NCI-H446 treated with DMSO at 0.1 percent for 48 hours (cell line): ENCODE measurements at places on chromosomes 7 and 10.

GRCh38 chr10:369221-369683 lies 234.0 kb downstream of the ZMYND11 start:
- no peak for DNase-seq

GRCh38 chr7:104643587-104644217 lies 315.3 kb downstream of the LHFPL3 start:
- no peak for DNase-seq

- DNase-seq = peak; percentile 0
Measured at GRCh38 chr10:72812753-72813430, 80.6 kb upstream of the OIT3 start.

DNA sequence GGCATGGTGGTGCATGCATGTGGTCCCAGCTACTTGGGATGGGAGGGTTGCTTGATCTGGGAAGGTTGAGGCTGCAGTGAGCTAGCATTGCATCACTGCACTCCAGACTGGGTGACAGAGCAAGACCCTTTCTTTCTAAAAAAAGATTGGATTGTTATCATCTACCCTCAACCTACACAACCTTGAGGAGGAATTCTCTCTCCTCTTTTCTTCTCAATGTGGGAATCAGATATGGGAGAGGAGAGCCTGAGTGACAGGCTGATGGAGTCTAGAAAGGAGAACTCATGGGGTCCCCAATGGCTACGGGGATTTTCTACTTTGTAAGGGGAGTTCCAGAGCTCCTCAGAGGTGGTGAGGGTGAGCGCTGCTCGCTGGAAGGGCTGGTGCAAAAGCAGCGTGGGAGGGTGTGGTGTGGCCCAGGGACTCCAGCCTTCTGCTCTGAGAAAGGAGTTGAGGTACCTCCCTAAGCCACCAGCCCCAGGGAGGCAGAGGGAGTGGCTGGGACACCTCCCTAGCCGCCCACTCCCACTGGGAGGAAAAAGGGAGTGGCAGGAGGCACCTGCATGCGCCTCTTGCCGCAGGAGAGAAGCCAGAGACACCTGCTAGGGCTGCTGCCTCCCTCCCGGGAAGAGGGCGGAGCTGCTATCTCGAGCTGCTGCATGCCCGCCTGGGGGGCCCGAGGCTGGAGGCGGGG lies 48.4 kb downstream of the GATA3 start:
- DNase-seq = no peak

GRCh38 chr10:14017467-14017866 lies 313.3 kb downstream of the FRMD4A start:
- no peak for DNase-seq

DNA sequence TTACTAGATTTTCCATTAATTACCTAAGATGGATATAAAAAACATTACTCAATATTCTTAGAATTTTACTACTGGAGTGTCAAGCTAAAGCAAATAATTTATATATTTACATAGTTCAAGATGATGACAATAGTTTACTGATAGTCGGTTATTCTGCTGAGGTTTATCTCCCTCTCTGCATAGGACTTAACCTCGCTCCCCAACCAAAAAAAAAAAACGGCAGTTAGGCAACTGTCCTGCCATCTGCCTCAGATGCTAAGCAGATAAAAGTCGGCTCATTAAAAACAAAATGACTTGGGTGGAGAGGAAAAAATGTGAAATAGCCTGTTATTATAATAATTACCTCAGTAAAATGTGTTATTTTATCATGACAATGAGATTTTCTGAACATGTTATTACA lies 14.0 kb upstream of the ITGB8 start:
- DNase-seq = no peak

GRCh38 chr7:137636376-137636775 lies 210.4 kb downstream of the DGKI start:
- no peak for DNase-seq

- no peak for DNase-seq
Measured at GRCh38 chr10:60958892-60959601, 15.1 kb upstream of the RHOBTB1 start.

DNA sequence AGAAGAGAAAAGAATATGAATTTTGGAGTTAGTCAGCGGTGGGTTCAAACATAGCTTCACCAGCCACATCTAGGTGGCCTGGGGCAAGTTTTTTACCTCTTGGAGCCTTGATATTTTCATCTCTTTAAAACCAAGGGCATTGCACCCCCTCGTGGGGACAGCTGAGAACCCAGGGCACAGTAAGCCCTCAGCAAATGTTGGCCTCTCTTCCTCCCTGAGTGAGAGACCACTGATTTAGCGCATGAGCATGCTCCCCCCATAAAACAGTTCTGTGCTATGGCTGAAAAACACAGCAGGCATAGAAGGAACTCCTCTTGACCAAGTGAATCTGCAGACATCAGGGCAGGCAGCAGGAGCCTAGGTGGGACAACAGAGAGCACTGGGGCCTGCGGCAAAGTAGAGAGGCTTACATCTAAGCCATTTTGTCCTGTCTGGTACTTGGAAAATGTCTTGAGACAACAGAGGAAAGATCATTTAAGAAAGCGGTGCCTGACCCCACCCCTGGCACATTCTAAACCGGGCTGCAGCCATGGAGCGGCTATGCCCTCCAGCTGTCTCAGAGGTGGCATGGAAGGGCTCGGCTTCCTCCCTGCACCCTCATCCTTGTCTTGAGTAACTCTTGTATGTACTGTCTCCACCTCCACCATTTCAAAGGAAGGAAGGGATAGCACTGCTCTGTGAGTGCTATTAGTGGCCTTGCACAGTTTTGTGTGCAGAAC lies 94.7 kb downstream of the ARHGAP22 start:
- DNase-seq = no peak

- DNase-seq = no peak
Measured at GRCh38 chr10:45627412-45628048, 45.0 kb downstream of the ZFAND4 start.

GRCh38 chr10:8444630-8445029 lies 390.1 kb downstream of the GATA3 start:
- DNase-seq = no peak

GRCh38 chr10:36638462-36639155 lies 486.8 kb upstream of the ANKRD30A start:
- no peak for DNase-seq

DNA sequence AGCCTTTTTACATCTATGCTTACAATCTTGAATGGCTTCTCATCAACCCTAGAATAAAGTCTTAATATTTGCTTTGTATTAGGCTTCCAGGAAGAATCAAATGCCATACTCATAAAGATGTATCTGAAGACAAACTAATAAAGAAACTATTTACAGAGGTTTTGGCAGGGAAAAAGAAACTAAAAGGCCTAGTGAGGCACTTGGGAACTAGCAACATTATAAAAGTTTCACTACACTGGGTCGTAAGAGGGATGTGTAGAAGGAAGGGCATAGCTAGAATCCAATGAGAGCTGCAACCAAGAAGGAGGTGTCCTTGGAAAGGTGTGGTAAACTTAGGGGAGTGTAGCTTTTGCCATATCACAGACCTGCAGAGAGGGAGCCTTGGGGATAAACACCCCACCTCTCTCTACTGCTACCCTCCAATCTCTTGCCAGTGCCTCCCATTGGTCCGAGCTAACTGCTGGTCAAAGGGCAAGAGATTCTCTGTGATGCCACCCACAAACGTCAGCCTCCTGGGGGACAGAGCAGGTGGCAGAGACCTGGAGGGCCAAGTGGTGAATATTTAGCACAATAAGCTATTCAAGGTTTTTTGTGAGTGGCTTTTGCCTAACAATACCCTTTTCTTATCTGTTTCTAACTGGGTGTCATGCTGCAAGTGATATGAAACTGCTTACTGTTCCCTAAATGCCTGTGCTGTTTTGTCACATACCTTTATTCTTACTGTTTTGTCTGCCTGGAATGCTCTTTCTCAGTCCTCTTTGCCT lies 60.7 kb downstream of the CPED1 start:
- no peak for DNase-seq

GRCh38 chr7:98864731-98865453 lies 4.9 kb downstream of the TMEM130 start:
- DNase-seq = no peak

- DNase-seq = no peak
Measured at GRCh38 chr10:42952931-42953683, 123.8 kb upstream of the RET start.

DNA sequence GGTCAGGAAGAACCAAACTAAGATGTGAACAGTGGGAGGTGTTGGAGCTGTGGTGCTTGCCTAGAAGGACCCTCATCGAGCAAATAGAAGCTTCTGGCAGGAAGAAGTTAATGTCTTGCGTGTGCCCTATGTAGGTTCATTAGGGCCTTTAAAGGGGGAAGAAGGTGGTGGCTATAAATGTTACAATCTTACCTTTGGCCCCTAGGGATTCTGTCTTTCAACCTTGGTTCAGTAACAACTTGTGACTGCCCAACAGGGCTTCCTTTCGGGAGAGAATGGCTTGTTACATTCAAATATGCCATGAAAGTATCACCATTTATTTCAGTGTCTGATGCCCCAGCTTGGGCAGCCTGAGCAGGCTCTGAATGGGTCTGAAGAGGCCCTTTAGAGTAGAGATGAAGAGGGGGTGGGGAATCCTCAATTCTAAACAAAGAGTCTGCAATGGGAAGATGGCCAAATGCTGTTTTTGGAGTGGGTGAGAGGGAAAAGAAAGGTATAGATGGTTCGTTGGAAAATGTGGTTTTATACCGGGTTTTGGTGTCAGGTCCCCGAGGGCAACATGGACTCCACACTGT lies 108.0 kb downstream of the TCF7L2 start:
- no peak for DNase-seq

DNA sequence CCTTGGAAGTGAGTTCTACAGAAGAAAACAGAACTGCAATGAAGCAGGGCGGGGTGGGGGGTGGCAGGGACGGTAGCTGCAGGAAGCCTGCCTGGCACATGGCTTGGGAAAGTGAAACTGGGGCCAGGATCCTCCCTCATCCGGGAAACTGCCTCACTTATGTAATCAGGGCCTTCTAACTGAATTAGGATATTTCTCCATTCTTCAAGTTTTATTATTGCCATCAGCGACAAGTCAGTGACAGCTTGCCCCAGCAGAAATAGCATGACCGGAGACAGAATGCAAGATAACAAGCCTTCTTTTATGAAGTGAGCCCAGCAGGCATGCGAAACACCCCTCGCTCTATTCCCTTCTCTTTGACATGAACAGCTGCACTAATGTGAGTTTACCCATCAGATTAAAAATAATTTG lies 77.5 kb upstream of the CACUL1 start:
- DNase-seq = no peak

DNA sequence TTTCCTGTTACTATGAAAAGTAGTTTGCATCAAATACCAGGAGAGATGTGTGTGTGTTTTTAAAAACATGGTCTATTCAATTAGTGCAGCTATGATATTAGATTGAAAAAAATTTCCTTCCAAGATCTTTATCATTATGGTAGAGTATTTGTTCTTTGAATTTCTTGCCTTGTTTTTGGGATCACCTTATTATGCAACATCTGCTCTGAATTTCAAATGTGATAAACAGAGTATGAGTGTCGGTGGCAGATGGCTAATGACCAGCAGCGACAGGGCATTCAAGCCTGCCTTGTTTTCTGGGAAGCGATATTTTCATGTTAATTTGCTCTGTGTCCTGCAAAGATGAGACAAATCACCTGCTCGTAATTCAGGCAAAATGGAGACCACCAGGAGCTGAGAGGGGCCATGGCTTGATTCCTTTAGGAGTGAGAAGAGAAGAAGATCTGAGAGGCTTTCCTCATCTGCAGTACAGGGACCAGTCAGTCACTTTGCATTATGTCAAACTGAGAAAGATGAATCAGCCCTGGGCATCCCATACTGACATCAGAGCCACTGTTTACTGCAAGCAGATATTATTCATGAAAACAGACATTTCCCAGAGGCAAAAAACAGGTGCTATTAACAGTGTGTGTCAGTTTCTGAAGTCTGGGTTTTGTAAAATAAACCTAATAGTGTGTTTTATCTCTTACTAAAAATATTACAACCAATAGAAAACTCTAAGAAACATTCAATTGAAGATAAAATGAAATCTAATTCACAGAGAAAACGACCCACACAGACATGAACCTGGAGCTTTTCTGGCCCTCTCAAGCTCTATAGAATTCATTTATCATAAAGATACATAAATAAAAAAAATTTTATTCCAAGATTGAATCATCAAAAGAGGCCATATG lies 67.6 kb downstream of the CDK6 start:
- peak; percentile 66 for DNase-seq

GRCh38 chr7:123867225-123867624 lies 22.3 kb downstream of the HYAL4 start:
- DNase-seq = no peak

DNA sequence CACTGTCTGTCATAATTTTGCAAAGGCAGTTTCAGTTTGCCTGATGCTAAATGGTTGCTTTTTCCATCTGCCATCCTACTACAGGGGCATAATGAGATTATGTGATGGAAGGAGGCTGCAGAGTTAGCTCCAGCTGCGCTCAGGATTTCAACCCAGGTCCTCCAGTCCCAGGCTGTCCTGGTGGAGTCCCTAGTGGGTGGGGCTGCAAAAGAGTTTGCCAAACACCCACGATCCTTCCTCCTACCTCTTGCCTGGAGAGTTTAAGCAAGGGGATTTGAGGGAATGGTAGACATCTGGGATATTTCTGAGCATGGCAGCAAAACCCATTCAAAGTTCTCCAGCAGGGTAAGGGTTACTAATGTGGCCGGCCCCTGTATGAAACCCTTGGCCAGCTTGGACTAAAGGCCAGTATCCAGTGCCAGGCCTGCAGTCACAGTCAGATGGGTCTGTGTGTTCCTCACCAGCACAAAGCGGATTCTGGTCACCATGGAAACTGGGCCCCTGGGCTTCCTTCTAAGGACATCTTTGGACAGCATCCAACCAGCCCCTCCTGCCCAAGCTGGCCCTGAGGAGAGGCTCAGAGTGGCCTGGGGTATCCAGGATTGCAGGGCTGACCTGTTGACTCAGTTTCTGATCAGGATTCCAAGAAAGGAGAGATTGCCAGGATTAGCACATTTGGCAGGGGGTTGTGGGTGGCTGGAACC lies 42.7 kb upstream of the CHST3 start:
- DNase-seq = peak; percentile 53

DNA sequence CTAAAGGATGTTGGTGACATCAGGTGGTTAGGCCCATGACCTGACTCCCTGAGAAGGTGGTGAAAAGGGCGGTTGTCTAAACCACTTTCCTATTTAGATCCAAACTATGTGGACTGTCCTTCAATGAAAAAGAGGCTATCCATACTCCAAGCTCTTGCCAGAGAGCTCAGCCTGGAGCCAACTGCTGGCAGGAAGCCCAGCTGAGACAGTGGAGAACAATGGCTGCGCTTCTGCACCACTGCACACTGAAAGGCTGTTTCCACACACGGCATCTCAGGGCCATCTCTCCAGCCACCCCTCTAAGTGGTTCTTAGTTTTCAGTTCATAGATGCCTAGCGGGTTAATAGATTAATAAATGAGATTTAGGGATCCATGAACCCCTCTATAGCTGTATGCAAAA lies 488.8 kb upstream of the ZMIZ1 start:
- peak; percentile 83 for DNase-seq

- DNase-seq = peak; percentile 89
Measured at GRCh38 chr7:30238721-30239441, 45.5 kb upstream of the ZNRF2 start.

DNA sequence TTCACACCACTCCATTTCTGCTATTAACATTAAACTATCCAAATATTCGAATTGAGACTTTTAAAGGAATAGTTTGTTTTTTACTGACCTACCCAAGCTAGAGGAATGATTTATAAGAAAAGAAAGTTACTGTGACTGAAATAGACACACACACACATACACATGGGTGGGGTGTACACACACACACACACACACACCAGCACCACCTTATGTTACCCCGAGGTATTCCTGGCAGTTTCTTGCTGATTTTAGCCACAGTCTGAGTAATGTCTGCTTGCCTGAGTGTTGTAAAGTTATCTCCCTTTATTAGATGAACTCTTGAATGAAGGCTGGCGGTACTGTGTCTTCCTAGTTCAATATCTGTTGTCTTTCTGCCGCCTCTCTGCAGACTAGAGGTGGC lies 91.3 kb upstream of the PRKG1 start:
- no peak for DNase-seq

GRCh38 chr7:108662783-108663362 lies 93.2 kb downstream of the DNAJB9 start:
- DNase-seq = no peak
